ENCODE measurements at places on chromosomes 7 and 10. TPM values are rescaled to one million over a fixed set of nuclear protein-coding genes. Genes with fewer than 3 reads are reported as not detected.

GRCh38 chr7:29486191-29486700, 77.4 kb upstream of the PRR15 start:
- DNase-seq = no peak

DNA sequence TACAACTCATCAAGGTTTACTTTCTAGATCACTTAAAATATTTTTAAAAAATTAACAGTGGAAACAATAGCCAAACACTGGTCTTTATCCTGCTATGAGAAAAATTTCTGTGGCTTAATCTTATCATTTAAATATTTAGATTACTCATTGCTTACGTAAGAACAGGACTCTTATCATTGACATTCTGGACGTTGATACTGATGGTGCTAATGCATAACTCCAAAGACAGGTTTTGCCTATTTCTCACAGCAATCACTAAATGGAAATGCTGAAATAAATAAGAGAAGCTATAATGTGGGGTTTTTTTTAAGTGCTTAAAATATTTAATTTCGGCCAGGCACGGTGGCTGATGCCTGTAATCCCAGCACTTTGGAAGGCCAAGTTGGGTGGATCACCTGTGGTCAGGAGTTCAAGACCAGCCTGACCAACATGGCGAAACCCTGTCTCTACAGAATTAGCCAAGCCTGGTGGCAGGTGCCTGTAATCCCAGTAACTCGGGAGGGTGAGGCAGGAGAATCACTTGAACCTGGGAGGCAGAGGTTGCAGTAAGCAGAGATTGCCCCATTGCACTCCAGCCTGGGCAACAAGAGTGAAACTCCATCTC, 195.0 kb downstream of the HGF start:
- no peak for DNase-seq

DNA sequence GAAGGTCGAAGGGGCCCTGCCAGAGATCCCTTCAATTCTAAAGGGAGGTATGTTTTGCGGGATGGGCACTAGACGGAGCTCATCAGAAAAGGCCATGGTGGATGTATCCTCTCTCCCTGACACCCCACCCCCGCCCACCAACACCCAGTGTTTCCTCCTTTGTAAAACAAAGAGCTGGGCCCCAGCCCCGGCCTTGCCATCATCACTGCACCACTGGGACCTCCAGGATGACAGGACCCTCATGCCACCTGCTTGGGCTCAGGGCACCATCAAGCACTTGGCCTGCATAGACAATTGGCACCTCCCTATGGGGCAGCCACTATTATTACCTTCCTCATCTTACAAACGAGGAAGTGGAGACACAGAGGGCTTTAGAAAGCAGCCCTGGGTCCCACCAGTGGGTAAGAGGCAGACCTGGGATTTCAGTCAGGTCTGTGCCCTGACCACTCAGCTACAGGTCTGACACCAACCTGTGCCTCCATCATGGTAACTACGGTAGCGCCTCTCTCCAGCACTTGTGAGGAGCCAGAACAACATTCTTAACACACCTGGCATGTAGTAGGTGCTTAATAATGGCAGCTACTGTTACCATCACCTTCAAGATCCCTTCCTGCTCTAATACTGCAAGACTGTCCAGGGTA, 2.0 kb downstream of the CALML3 start:
- no peak for DNase-seq

DNA sequence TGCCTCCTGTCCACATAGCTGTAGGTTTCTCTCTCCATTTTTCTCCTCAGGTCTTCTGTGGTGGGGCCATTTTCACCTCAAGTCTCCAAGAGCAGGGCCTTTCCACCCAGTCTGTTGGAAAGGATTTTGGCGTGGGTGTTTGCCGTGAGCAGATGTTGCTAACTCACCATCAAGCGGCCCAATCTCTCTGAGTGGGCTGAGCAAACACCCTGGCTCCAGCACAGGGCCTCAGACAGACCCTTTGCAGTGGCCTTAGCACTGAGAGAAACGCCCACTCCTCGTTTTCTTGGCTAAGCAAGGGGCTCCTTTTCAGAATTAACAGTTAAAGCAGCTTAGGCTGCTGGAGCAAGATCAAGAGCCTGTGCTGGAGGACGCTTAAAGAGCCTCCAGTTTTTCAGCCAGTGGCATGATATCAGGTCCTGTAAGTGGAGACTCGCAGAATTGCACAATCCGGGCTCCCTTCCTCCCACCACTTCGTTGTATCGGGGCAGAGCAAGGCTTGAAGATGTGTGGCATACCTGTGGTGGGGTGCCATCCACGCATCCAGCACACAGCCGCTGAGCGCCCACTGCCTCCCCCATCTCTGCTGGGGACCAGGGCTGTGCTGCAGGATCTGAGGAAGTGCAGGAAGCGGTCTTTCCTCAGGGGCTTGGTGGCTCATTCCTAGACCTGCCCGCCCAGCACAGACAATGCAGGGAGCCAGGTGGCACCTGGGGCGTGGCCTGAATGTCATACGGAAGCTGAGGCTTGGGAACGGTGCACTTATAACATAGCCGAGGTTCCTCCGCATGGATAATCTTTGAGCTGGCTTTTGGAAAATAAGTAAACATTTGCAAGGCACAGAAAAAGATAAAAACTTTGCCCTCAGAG, 142.7 kb downstream of the ADARB2 start:
- no peak for DNase-seq

GRCh38 chr10:71634531-71635164, 84.9 kb downstream of the C10orf105 start:
- no peak for DNase-seq

ATG9B gene
- total RNA-seq = 2.7 TPM

STRIP2 gene
- 0.81 TPM for total RNA-seq

PDIA4 gene
- total RNA-seq = 47.4 TPM

RHOBTB1 gene
- 11.6 TPM for total RNA-seq

MMD2 gene
- not detected for total RNA-seq

ADIRF gene
- total RNA-seq = not detected
